ENCODE measurements at places on chromosomes 16 and 17.

DNA sequence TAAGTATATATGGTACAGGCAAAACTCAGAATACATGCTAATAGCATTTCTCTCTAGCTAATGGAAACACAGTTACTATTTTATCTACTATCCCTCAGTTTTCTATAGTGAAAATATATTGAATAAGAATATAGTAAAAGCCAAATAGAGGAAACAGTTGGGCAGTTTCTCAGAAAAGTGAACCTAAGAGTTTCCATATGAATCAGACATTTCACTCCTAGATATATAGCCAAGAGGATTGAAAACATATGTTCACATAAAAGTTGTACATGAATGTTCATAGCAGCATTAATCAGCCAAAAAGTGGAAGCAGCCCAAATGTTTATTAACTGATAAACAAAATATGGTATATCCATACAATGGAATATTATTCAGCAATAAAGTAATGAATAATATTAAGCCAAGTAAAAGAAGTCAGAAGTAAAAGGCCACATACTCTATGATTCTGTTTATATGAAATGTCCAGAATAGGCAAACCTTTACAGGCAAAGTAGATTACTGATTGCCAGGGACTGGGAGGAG lies 134.6 kb downstream of the CYB561 start:
- DNase-seq: no peak

- no peak for DNase-seq
These were observed 17.5 kb upstream of the PABPN1L start for GRCh38 chr16:88883946-88884345.

DNA sequence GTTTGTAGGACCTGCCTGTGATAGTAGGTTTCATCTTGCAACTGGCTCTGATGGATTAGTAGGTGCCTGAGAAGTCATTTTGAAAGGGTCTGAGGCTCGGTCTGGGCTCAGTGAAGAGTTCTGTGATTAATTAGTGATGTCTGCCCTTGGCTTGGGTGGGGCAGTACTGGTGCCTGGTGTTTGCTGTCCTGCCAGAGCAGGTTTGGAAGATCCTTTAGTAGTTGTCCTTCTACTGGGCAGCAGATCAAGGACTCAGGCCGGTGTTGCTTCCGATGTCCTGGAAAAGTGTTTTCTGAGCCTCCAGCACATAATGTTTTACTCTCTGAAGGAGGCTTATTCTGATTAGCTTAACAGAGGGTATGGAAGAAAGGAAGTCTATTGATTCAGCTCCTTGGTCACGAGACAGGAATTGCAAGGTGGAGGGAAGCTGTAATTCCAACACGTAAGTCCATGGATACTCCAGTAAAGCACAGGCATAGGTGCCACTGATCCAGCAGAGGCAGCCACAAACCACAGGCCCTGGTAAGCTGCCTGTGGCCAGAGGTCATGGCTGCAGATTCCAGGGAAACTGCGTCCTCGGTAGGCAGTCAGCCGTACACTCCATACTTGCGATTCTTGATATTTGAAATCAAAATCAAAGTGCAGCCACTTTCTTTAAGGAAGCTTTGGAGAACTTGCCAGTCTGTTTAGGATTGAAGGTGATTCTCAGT lies 18.7 kb downstream of the HLF start:
- no peak for DNase-seq

- no peak for DNase-seq
These were observed 475.2 kb upstream of the WSB1 start for GRCh38 chr17:26818736-26819135.

GRCh38 chr16:53642094-53642493 lies 61.6 kb downstream of the RPGRIP1L start:
- DNase-seq: no peak

GRCh38 chr16:68873635-68874471 lies 30.5 kb downstream of the TANGO6 start:
- DNase-seq: no peak

DNA sequence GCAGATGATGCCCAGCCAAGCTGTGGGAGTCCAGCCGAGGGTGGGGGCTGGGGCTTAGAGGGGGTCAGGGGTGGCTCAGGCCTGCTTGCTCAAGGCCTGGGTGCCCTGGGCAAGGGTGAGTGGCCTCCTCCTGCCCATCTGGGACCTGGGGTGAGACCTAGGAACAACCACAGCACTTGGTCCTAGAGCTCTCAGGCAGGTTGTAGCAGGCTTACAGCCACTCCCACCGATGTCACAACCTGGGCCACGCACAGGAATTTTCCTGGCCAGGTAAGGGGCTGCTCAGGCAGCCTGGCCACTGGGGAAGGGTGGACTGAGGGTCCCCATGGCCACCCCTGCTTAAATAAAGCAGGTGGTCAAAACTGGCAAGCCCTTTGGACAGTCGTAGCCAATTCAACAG lies 6.3 kb upstream of the SREBF1 start:
- no peak for DNase-seq

DNA sequence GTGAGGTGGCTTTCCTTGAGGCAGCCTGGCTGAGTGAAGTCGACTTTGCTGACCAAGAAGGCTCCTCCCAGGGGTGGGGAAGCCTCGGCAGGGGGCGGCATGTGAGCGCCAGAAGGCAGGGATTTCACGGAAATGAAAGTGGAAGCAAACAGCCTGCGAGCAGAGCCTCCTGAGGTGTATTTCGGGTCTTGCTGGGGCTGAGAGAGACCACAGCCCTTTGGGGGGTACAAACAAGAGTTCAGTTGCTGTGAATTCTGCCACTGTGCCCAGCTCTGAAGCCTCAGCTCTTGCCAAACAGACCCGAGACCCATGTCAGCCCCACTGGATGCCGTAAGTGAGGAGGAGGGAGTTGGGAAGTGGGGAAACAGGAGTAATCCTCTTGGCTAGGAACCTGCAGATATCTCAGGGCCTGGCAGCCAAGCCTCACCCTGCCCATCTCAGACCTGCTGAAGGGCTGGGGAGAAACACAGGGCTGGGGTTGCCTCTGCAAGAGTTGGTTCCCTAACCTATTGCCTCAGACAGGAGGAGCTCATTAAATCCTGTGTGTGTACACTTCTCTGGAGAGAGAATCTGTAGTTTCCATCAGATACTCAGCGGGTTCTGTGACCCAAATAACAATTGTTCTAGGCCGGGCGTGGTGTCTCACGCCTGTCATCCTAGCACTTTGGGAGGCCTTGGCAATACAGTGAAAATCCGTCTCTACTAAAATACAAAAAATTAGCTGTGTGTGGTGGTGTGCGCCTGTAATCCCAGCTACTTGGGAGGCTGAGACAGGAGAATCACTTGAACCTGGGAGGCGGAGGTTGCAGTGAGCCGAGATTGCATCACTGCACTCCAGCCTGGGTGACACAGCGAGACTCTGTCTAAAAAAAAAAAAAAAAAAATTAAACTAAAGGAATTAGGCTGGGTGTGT lies at the start of gene IFI35:
Gene IFI35 (plus strand): TSS at position 146 of the 913 bp plus-strand sequence. CDS start 164 bp downstream, at position 310.
- peak; percentile 55 for DNase-seq

GRCh38 chr16:25707982-25708583 lies 16.3 kb downstream of the HS3ST4 start:
- no peak for DNase-seq

GRCh38 chr16:3087243-3088235 lies 11.6 kb downstream of the ZSCAN10 start:
- no peak for DNase-seq

DNA sequence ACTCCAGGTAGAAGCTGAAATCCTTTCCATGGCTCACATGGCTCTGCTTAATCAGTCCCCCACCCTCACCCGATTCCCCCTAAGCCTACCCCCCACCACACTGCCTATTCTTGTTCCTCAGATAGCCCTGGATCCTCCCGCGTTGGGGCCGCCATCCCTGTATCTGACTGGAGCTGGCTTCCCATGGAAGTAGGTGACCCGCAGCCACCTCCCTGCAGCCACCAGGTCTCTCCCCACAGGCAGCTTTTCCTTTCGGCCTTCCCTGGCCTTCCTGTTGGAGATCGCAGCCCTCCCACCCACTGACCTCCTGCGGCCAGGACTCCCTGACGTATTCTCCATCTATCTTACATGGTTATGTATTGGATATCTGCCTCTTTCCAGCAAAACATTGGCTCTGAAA lies 82.3 kb upstream of the MED9 start:
- DNase-seq: no peak

GRCh38 chr17:82281502-82282238 lies 8.2 kb upstream of the CSNK1D start:
- no peak for DNase-seq

GRCh38 chr17:29929533-29930408 lies at the start of gene SSH2:
SSH2 (minus strand) TSS chr17:29930228; CDS start chr17:29930000, 228 bp downstream.
- peak; percentile 95 for DNase-seq

DNA sequence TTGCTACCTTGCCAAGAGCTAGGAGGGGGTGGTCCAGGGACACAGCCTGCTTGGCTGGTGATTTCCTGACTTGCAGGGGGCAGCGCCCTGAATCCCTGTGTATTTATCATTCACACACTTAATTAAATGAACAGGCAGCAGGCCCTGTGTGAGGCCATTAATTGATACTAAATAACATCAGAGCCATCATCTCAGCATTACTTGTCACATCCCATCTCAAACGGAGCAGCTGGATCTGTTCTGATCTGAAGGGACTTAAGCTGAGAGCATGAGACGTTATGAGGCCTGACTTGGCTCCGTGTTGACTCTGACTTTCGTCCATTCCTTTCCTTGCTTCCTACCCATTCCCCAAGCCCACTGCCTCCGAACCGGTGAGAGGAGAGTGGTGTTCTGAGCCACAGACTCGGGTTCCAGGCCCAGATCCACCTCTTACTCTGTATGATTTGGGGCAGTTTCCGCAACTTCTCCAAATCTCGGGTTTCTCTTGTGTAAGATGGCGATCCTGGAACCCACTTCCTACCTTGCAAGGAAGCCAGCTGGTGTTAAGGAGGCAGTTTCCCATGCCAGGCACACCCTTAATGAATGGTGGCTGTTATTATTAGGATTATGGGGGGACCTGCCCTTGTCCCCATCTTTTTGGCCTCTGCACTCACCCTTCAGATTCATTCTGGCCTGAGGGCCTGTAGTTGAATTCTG lies 33.8 kb downstream of the CACNA1G start:
- DNase-seq: no peak

DNA sequence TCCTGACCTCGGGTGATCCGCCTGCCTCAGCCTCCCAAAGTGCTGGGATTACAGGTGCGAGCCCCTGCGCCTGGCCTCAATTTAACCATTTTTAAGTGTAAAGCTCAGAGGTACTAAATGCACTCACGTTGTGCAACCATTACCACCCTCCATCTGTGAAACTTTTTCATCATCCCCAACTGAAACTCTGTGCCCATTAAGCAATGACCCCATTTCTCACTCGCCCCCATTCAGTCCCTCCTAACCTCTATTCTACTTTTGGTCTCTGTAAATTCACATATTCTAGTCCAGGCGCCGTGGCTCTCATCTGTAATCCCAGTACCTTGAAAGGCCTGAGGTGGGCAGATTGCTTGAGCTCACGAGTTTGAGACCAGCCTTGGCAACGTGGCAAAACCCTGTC lies 8.3 kb upstream of the SPNS3 start:
- no peak for DNase-seq

GRCh38 chr17:48577946-48578615 lies at the start of gene HOXB4:
HOXB4 (minus strand) TSS chr17:48578350; CDS start chr17:48578319, 31 bp downstream.
- peak; percentile 53 for DNase-seq

DNA sequence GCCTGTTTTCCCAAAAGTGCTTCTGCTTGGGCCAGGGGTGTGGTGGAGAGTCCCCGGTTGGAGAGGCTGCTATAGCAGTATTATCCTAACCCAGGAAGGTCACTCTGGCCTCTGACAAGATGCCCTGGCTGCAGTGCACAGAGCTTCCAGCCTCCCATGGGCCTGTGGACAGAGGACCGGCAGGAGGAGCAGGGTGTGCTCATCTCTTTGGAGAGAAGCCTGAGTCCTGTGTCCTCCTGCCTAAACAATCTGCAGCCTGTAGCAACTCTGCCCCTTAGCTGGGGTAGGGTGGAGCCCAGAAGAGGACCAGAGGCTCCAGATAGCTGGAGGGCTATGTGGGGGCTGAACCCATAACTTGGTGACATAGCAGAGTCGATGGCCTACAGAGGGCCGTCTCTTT lies 78.0 kb downstream of the MPRIP start:
- no peak for DNase-seq

- DNase-seq: no peak
These were observed 371.2 kb upstream of the ASIC2 start for GRCh38 chr17:33664116-33664840.

DNA sequence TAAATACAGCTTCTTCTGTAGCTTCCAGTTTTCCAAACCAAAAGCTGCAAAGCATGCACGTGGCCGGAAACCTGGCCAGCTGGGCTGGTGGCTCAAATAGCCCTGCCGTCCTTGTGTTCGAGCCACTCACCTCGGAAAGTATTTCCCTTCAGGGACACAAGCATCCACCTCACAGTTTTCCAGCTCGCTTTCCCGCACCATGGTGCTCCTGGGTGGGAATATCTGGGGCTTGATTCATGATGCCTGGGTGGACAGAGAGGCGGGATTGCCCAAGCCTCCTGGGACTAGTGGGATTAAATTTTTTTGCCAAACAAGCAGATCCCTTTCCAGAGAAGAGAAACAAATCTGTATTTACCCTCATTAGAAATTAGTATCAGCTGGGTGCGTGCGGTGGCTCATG lies 7.1 kb upstream of the MVD start:
- DNase-seq: no peak

- peak; percentile 37 for DNase-seq
These were observed 82.1 kb downstream of the TIMM22 start for GRCh38 chr17:1078831-1079561.

GRCh38 chr16:47965439-47965838 lies 190.4 kb downstream of the ABCC12 start:
- DNase-seq: peak; percentile 28

GRCh38 chr16:8554881-8555280 lies 35.4 kb downstream of the TMEM114 start:
- DNase-seq: no peak

DNA sequence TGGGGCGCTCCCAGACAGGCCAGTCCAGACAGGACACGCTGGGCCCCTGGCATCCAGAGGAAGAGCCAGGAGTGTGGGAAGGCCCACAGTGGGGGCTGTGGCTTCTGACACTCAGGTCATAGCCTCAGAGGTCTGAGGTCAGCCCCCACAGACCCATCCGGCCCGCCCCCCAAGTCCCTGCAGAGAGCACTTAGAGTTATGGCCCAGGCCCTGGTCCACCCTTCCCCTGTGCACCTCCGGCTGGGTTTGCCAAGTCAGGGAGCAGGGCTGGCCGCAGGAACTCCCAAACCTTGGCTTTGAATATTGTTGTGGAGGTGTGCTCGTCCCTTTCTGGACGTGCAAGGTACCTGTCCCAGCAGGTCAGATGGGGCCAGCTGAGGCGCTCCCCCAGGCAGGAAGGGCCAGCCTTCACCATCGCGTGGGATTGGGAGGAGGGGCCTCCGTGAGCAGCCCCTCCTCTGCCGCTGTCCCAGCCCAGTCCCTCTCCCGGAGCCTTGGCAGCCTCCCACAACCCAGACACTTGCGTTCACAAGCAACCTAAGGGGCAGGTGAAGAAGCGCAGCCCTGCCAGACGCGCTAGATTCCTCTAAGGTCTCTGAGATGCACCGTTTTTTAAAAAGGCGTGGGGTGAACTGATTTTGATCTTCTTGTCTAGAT lies 74.6 kb downstream of the SOCS1 start:
- no peak for DNase-seq

- DNase-seq: no peak
These were observed 598 bp downstream of the INPP5K start for GRCh38 chr17:1515640-1516387.

GRCh38 chr17:10875984-10876555 lies 38.2 kb upstream of the PIRT start:
- DNase-seq: no peak

GRCh38 chr16:11310997-11311561 lies 29.9 kb upstream of the PRM1 start:
- DNase-seq: no peak

Measured in COR-L47 (cell line).